ENCODE measurements at places on chromosomes 6 and 20.

DNA sequence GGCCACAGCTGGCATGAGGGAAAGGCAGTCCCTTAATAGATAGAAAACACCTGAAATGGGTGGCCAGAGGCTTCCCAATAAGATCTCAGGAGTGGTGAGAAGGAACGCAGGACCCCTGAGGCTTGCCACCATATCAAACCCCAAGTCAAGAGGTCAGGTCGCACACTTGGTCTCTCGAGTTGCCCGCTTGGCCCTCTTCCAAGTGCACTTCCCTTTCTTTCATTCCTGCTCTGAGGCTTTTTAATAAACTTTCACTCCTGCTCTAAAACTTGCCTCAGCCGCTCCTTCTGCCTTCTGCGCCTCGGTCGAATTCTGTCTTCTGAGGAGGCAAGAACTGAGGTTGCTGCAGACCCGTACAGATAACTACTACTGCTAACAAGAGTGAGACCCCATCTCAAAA is 64.2 kb downstream of the SLC2A10 start:
- DNase-seq, result no peak

DNA sequence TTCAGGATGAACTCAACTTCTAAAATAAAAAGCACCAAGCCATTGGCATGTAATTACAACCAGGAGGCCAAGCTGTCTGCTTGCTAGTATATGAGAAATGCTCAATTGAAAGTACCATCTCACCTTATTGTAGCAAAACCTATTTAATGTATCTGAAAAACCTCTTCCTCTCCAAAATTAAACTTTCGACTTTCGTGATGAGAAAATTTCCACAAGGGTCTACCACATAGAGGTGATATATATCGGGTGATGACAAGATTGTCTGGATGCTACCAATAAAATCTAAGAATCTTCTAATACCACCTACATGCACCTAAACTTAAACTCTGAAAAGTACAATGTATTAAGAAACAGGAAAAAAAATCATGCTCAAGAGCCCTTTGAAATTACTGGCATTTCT is 74.2 kb downstream of the ATXN1 start:
- no peak for DNase-seq

- no peak for DNase-seq
These were observed 81.9 kb downstream of the PHACTR2 start for GRCh38 chr6:143759666-143760065.

DNA sequence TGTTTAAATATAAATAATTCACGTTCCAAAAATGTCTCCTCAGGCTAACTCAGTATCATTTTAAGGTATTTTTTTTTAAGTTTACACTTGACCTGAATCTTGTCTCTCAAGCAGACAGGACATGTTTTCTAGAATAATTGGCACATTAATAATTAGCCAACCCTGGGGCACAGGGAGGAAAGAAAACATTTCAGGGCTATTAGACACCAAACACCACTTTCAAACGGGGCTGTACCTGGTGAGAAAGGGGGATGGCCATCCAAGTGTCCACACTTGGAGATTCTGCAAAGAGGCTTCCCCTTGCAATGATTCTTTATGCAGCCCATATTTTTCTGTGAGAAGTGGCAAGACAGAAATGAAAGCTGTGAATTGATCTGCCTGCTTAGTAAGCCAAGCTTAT is 560.8 kb downstream of the CD109 start:
- DNase-seq, result no peak

DNA sequence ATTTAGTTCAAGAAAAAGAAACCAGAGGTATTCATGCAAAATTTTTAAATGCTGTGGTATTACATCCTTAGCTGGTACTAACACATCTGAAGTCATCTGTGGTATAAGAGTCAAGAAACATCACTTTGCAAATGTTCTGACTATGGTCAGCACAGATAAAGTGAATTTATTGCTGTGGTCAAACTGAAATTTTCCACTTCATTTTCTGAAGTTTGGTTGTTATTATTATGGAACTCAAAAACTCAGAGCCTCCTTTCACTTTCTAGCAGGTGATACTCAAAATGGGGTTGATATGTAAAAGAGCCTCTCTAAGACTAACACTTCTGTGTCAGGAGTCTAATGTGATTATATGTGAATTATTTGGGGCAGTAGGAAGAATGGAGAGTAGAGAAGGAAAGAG is 257.8 kb downstream of the RNGTT start:
- DNase-seq, result no peak

DNA sequence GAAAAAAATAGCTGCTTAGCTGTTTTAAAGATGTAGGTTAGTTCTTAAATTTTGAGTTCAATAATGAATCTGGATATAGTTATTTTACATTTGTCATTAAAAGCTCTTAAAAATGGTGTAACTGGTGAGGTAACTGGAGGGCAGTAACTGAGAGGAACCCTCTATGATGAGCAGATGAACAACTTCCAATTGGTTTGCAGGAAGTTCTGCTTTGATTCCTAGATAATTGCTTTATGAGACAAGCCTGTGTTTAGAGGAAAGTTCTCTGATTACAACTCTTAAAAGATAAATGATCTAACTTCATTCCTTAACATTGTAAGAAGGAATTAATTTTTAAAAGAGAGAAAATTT is 8.5 kb downstream of the MYLIP start:
- DNase-seq, result no peak

DNA sequence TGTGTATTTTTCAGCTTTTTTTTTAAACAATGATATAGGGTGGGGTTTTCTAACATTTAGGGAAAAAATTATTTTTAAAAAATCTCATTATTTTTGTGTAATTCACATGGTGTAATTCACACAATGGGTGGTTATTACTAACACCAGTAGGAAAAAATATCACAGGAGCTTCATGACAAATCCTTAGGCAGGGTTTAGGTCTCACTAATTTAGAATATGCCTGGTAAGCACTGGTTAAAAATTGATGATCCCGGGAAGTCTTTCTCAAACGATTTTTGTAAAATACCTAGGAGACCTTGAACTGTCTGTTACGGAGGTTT is 29.5 kb upstream of the ZNF217 start:
- no peak for DNase-seq

DNA sequence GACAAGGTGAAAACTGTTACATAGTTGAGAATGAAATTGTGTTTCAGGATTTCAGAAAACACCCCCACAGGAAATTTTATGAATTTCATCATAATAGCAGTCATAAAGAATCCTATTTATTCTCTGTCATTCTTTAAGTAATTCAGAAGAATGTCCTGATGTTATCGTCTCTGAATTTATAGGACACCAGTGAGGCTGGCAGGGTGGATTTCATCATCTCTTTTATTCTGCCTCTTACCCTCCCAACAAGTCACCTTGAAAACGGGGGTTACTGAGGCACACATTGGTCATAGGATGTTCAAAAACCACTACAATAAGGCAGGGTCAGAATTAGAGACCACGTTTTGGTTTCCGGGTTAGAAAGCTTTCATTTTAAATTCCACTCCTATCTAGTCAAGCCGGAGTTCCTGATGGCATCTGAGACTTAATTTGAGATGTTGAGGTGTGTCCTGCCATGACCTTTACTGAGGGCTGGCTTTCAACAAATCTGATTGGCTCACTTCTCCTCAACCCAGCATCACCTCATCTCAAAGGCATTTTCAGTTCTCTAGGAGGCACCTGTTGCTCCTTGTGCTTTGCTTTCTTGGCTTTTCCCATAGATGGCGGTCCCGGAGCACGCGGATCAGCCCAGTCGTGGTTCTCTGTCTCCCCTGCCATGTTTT is 230.6 kb upstream of the SUPT3H start:
- DNase-seq, result no peak

DNA sequence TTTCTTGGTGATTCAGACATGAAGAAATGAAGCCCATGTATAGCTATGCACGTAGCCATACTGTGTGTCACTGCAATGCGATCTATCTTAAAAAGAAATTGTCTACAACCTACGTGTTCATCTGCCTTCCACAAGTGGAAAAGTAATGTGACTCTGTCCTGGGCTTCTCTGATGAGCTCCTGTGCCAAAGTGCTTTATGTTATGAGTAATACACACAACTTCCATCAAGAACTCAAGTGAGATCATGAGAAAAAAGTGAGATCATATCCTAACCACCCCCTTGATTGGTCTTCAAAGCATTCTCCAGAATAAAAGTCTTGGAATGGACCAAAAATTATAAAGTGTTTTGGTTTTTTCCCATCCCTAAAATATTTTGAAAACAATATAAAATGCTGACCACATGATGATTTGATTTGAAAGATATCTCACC is 114.3 kb downstream of the DST start:
- no peak for DNase-seq

- DNase-seq, result no peak
These were observed 90.7 kb downstream of the SNAP25 start for GRCh38 chr20:10309326-10309725.

DNA sequence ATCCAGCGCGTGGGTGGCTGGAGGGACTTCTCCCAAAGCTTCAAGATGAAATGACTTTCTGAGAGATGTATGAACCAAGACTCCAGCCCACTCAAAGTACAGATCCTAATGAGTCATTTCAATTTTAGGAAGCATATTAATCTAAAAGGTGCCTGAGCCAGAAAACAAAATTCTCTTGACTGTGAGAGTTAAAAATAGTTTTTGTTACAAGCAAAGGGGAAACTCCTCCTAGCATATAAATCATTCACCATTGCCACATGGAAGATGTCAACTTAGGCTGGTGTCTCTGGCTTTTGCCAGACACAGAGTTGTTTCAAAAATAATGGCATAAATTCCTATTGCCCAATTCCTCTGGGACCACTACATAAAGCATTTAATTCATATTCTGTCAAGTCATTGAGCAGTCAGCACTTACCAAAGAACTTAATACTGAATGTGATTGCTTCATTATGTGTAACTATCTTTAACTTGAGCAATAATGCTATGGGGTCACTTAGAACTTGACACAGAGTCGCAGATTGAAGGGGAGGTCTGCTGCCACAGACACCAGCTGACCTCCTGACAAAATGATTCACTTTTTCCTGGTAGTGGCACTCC is 280.6 kb downstream of the SLC35F1 start:
- DNase-seq, result no peak

- no peak for DNase-seq
These were observed 40.6 kb downstream of the TRIM38 start for GRCh38 chr6:26003102-26003694.

- no peak for DNase-seq
These were observed 111.2 kb downstream of the THBS2 start for GRCh38 chr6:169142538-169142844.

GRCh38 chr6:132190097-132190814 is 211.0 kb downstream of the MOXD1 start:
- DNase-seq, result no peak

DNA sequence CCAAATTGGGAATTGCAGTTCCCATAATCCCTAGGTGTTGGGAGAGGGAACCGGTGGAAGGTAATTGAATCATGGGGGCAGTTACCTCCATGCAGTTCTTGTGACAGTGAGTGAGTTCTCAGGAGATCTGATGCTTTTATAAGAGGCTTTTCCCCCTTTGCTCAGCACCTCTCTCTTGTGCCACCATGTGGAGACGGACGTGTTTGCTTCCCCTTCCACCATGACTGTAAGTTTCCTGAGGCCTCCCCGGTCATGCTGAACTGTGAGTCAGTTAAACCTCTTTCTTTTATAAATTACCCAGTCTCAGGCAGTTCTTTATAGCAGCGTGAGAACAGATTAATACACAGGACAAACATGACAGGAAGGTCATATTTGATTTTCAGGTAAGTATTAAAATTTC is 25.3 kb upstream of the HECA start:
- no peak for DNase-seq

- peak; percentile 5 for DNase-seq
These were observed 6.4 kb downstream of the EXOC2 start for GRCh38 chr6:686497-686896.

- no peak for DNase-seq
These were observed 72.9 kb downstream of the HDGFL1 start for GRCh38 chr6:22642254-22642653.

GRCh38 chr6:87115402-87116135 is 20.7 kb upstream of the CGA start:
- no peak for DNase-seq

DNA sequence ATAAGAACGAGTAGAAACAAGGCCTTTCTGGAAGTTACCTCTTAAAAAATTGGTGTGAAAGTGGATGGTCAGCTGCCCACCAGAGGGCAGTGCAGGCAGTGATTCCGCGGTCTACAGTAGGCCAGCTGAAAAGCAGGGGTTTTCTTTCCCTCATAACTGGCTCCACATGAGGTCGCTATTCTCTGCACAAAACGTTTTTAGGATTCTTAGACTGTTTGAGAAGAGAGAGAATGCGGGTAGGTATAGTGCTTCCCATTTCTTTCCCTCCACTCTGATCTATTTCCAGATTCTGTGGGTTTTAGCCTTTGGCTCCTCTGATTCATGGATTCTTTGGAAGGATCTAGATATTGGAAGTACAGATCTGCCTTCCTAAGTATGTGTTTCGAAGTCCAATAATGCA is 14.2 kb downstream of the FIG4 start:
- DNase-seq, result peak; percentile 35

DNA sequence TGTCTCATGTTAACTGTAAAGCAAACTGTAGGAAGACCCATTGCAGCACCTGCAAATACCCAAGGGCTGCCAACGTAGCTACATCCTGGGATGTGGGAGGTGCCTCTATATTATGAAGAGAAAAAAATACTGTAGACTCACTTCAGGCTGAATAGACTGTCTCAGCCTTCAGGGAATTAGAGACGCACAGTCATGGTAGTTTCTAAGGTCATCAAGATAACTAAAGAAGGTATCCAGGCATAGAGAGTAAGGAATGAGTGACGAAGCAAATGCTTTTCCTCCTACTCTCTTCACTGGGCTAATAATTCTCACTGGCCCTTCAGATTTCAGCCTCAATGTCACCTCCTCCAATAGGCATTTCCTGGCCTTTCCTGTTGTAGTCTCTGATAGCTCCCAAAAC is 121.6 kb upstream of the ECI2 start:
- no peak for DNase-seq

DNA sequence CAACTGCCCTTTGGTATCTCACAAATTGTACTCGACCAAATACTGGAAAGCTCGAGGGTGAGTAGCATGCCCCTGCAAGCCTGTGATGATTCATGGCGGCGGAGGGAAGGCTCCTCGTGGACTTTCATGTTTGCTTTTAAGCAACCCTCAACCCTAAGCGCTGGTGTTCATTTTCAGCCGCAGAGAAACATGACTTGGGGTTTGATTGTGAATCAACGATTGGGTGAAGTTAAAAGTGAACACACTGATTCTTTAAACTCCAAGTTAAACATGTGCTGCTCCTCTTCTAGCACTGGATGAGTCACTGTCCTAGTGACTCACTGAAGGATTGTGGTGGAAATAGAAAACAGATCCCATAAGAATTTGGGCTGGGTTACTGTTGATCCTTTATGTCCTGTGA is 8.3 kb downstream of the CD109 start:
- DNase-seq, result no peak

- no peak for DNase-seq
These were observed 412 bp downstream of the TRIB3 start for GRCh38 chr20:380763-381580.

DNA sequence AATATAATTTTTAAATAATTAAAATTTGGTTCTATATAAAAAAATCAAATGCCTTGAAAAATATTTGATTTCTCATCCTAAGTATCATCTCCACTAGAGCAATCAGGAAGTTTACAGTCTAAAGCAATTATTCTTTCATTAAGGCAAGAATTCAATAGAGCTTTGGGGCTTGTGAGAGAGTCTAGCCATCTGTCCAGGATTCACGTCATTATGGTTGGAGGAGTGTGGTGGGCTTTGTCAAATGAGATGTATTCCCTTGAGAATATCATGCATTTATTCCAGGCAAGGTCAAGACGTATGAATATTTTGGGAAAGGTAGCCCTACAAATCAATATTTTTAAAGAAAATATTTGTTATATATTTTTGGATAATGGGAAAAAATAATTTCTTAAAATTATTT is 132.4 kb downstream of the ELOVL4 start:
- no peak for DNase-seq

- no peak for DNase-seq
These were observed 23.6 kb upstream of the APCDD1L start for GRCh38 chr20:58538752-58539151.

- no peak for DNase-seq
These were observed 183.6 kb downstream of the COL9A1 start for GRCh38 chr6:70119218-70119835.
